ENCODE measurements at places on chromosomes 4 and X.

- DNase-seq, result no peak
Measured at GRCh38 chr4:99783940-99784339, 32.7 kb upstream of the DAPP1 start.

DNA sequence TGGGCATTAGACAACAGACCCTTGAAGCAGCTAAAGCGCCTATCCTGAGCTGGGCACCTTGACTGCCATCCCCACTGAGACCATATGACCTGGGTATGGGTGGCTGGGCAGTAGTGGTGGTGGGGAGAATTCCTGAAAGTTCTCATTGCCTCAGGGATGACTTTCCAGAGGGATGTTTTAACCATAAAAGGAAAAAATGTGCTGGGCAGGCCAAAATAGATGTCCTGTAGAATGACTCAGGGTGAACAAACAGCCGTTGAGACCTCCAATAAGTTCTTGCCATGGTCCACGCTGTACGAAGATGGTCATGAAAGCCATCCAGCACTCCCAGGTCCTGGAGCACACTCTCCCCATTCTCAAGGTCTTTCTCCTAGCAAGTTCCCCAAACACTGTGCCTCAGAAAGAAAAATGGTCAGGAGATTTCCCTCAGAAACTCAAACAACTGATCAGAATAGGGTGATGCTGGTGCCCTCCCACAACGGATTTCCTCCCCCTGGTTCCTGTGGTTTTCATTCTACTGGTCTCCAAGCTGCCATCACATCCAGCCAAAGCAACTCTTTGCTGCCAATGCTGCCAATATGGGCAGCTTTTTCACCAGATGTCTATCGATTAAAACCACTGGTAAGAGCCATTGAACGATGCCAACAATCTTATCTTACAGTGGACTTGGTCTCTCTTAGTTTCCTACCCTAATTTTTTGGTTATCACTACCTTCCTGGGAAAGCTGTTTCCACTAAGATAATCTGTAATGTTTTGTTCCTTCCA lies 11.2 kb downstream of the CDKN2AIP start:
- DNase-seq, result no peak

DNA sequence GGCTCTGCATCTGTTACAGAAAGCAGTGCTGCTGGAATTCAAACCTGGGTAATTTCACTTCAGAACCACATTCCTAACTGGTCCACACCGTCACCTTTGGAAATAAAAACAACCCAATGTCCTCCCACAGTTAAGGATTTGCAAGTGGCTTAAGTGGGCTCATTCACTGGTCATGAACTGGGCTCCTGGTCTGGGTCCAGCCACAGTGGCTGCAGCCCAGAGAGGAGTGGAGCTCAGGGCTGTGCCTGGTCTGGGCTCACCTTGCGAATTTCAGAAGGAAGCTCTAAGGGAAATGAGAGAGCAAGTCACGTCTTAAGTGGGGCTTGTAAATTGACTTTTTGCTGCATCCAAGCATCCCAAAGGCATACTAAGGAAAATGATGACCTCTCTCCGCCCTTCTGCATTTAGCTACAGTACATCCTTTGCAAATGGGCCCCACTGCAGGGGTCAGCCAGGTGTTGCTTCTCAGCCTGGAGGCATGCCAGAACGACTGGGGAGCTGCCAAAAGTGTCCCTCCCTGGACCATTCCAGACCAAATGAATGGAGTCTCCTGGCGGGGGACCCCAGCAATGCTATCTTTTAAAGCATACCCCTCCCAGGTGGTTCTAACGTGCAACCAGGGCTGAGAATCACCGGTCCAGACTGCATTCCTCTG lies 25.6 kb upstream of the CRMP1 start:
- no peak for DNase-seq

GRCh38 chr4:53784112-53784511 lies 192.8 kb upstream of the LNX1 start:
- no peak for DNase-seq

- no peak for DNase-seq
Measured at GRCh38 chrX:40177117-40177430, 79.3 kb upstream of the BCOR start.

DNA sequence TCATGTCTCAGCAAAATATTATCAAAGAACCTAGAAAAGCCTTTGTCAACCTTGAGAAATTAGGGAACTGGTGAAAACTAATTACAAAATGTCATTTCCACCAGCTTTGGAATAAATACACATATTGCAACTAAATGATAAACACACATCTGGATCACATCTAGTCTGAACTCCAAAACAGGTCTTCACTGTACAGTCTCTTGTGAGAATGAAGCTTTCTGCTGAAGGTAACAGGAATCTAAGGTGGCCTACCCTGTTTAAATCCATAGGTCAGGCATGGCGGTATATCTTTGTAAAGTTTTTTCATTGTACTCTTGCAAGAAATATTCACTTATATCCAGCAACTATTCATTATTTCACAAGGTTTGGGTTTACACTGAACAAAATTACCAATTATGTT lies 1.7 kb downstream of the SH3D19 start:
- no peak for DNase-seq

DNA sequence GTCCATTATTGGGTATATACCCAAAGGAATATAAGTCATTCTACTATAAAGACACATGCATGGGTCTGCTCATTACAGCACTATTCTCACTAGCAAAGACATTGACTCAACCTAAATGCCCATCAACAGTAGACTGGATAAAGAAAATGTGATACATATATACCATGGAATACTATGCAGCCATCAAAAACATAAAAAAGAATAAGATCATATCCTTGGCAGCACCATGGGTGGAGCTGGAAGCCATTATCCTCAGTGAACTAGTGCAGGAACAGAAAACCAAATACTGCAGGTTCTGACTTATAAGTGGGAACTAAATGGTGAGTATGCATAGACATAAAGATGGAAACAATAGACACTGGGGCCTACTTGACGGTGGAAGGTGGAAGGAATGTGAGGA lies 2.3 kb upstream of the APOOL start:
- no peak for DNase-seq

GRCh38 chrX:53253293-53254020 lies 27.9 kb downstream of the IQSEC2 start:
- DNase-seq, result no peak

GRCh38 chrX:629230-630006 lies 1.2 kb upstream of the SHOX start:
- DNase-seq, result no peak
